ENCODE measurements at places on chromosomes 5 and 9. TPM values are rescaled to one million over a fixed set of nuclear protein-coding genes. Genes with fewer than 3 reads are reported as not detected.

DNA sequence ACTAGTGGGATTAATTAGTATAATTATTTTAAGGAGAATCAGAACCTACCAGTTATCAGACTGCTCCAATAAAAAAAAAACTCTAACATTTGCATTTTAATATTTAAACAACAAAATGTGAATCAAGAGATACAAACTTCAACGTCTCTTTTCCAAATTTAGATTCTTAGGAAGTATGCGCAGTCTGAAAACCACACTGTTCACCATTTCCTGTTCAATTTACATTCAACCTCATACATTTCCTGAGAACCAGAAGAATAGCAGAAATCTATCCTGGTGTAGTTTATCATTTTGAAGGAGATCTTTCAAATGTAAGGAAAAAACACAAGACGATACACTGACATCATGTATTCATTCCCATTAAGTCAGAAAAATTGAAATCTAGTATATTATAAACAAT, 869.2 kb downstream of the EFNA5 start:
- DNase-seq, result no peak

GRCh38 chr9:84521208-84521607, 148.3 kb upstream of the NTRK2 start:
- no peak for DNase-seq

GRCh38 chr9:86069206-86069869, 30.0 kb downstream of the GOLM1 start:
- DNase-seq, result no peak

Gene DOCK8
- 10.6 TPM for total RNA-seq

- no peak for DNase-seq
Measured at GRCh38 chr5:54171645-54172384, 138.6 kb downstream of the ARL15 start.

Data from left lobe of liver (tissue), 2 donors.